ENCODE measurements at places on chromosomes 13 and 19.

GRCh38 chr19:6481541-6482342 lies at the start of gene DENND1C:
DENND1C (minus strand) TSS chr19:6481787; CDS start chr19:6481695, 92 bp downstream.
- peak; percentile 78 for DNase-seq

GRCh38 chr13:58324161-58324560 lies 692.6 kb downstream of the PCDH17 start:
- DNase-seq = no peak

DNA sequence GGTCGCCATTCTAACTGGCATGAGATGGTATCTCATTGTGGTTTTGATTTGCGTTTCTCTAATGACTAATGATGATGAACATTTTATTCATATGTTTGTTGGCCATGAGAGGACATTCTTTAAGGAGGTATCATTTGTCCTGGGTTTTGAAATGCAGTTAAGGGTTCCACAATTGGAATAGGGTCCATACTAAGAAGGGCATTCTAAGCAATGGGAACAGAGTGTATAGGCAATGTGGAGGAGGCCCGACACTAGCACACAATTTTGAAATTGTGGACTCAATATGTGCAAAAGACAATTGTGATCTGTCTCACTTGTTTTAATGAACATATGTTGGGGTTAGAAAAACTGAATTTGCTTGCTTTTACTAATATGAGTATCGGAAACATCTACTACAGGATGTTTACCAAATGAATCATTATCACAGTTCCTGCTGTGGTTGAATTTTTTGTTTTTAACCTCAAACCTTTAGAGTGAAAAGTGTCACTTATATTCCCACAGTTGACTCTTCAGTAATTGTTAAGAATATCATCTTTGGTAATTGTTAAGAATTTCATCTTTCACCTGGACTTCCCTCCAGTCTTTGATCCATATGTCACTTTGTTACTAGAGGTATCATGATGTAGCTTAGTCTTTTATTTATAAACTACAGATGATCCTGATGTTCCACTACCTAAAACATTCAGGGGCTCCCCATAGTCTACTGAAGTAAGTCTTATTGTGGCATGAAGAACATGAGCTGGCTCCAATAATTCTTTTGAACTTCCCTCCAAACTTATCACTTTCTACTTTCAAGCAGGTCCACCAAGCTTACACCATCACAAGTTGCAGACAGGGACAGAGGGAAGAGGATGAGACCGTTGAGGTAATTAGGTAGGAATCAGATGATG lies 109.7 kb upstream of the KLF12 start:
- no peak for DNase-seq

DNA sequence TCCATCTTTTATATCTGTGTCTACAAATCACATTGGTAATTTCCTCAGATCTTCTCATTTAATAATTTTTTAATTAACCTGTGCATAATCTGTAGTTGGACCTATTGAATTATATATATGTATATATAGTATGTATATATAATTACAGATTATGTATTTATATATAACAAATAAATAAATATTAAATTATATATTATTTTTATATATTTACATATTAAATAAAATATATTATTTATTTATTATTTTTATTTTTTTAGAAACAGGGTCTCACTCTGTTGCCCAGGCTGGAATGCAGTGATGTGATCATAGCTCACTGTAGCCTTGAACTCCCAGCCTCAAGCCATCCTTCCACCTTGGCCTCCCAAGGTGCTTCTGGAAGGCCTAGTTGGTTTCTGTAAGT lies 197.9 kb downstream of the FGF9 start:
- DNase-seq = no peak

DNA sequence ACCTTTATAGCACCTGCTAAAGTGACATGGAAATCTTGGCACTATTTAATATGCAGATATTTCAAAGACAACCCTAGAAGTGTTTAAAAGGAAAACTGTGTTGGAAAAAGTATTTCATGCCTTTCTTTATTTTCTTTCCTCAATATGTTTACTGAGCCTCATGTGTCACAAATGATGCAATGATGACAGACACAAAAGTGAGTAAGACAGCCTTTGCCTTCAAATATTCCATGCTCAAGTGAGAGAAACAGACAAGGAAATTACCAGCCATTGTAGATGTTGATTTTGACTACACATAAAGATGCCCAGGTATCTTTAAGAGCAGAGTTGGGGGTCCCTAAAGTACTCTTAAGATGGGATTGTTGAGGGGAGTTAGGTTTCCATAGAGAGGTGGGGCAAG lies 48.0 kb upstream of the TPP2 start:
- DNase-seq = no peak

- no peak for DNase-seq
Observed at GRCh38 chr19:5492635-5493409, 37.6 kb downstream of the ZNRF4 start.

GRCh38 chr19:40407714-40408597 lies 5.2 kb downstream of the PRX start:
- no peak for DNase-seq

DNA sequence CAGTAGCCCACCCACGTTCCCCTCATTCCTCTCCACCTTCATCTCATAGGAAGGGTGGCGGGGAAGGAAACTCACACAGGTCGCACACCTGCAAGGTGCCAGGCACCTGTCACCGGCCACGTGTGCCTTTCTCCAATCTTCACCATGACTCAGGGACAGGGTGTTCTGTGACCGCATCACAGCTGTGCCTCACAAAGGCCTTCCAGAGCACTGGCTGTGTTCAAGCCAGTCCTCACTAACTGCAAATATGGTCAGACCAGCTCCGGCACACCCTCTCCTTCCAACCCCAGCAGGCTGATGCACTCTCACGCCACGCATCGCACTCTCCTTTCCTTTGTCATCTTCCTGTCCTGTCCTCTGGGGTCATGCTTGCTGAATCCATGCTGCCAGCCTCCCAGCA lies 415.9 kb downstream of the IRS2 start:
- no peak for DNase-seq

GRCh38 chr19:53966931-53967330 lies 4.2 kb downstream of the CACNG8 start:
- DNase-seq = no peak

GRCh38 chr19:4730740-4731171 lies 7.1 kb upstream of the DPP9 start:
- no peak for DNase-seq

DNA sequence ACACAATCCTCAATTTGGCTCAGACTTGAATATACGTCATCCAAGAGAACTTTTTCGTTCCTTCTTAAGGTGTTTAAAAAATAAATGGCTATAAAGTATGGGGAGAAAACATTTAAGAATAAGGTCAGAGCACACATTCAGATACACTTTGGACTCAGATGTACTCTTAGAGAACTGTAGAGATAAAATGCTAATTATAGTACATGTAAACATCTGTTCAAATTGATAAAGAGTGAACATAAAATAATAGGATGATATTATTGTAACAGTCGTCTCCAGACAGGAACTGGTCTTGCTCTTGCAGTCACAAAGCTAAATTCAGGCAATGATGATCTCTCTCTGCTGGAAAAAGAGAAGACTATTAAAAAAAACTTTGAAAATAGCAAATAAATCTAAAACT lies 91.4 kb downstream of the RBM26 start:
- no peak for DNase-seq

GRCh38 chr13:50400035-50400726 lies 384.9 kb downstream of the KCNRG start:
- no peak for DNase-seq

DNA sequence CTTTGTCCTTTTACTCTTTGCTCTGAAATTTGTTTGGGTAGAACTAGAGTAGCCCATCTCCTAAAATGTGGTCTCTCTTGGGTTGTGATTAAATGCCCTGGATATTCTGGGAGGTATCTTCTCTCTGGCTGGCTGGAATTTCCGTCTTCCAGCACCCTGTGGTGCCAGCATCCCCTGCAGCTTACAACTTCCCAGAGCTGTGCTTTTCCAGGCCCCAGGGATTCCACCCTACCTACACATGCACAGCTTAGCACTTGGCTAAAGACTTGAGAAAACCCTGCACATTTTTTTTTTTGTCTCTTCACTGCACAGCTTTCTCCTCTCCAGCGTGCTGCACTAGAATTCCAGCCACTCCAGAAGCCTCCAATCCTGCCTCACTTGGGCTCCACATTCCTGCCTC lies 334.7 kb downstream of the IRS2 start:
- no peak for DNase-seq

- DNase-seq = no peak
Observed at GRCh38 chr13:27024776-27025492, 146.7 kb downstream of the USP12 start.

- DNase-seq = no peak
Observed at GRCh38 chr19:7415163-7415856, 66.6 kb downstream of the ARHGEF18 start.

- no peak for DNase-seq
Observed at GRCh38 chr19:31260171-31260933, 88.9 kb downstream of the TSHZ3 start.

- DNase-seq = no peak
Observed at GRCh38 chr19:9883231-9883758, 48.2 kb downstream of the PIN1 start.

- DNase-seq = peak; percentile 61
Observed at GRCh38 chr19:40163541-40164129, 27.6 kb upstream of the MAP3K10 start.

DNA sequence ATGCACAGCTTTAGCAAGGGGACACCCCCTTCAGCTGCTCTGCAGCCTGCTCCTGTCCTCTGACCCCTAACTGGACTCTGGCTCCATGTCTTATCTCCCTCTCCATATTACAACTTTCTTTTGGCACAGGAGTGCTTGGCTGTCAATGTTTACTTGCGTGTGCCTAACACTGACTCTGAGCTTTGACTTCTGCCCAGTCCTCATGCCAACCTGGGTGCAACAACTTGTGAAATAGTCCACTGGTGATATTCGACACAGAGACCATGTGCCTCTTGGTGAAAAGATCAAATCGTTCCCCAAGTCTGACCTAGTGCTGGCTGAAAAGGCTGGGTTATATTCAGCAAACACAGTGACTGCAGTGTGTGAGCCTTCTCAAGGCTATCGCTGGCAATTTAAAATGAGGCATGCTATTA lies 34.1 kb upstream of the KLF12 start:
- DNase-seq = no peak

- no peak for DNase-seq
Observed at GRCh38 chr19:15452111-15453047, 2.6 kb upstream of the WIZ start.

GRCh38 chr13:104694397-104694796 lies 1628.2 kb upstream of the SLC10A2 start:
- no peak for DNase-seq

DNA sequence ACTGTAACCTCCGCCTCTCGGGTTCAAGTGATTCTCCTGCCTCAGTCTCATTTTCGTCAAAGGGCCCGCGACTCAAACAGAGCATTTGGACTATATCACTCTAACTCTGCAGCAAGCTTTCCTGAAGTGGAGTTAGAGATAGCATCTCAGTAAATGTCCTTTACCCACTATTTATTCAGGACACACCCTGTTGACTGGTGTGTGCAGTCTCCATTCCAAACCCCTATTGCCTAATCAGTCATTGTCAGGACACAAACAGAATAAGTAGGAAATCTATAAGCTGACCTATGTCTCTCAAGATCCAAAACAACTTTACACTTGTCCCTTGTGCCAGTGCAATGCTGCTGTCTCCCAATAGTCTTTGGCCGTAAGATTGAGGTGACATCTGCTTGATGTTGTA lies 1.4 kb downstream of the ZNF222 start:
- DNase-seq = no peak

GRCh38 chr13:42929886-42930535 lies 62.0 kb downstream of the EPSTI1 start:
- no peak for DNase-seq

- DNase-seq = no peak
Observed at GRCh38 chr13:32113532-32113931, 82.0 kb downstream of the FRY start.

DNA sequence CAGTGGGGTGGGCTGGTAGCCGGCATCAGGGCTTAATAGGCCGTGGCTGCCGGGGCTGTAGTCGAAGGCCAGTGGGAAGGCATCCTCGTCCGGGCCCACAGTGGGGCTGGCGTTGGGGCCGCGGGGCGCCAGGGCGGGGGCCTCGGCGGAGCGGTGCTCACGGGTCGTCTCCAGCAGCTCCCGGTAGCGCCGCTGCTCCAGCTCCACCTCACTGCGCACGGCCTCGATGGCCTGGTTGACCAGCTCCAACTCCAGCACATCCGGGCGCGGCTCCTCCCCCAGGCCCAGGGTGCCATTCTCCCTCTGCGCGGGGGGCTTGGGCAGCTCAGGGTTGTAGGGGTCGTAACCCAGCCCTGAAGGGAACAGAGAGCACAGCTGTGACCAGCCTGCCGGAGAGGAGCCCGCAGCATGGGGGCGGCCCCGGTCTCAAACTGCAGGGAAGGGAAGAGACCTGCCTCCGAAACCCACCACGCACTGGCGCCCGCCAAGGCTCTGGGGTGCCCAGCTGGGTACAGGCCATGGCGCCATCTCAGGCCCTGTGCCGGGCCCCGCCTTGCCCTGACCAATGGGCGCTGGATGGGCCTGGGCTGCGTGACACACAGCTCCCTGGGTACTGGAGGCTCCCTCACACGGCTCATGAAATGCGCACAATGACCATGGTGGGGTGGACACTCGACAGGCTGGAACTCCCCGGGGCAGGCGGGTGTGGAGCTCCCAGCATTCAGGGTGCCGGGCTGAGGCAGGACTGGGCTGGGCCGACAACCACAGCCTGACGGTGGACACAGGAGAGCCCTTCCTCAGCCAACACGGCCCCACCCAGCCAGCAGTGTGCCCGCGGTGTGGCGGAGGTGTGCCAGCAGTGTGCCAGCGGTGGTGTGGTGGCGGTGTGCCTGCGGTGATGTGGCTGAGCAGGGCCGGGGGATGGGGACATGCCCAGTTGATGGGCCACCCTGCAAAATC lies 16.5 kb upstream of the ATP8B3 start:
- DNase-seq = no peak

DNA sequence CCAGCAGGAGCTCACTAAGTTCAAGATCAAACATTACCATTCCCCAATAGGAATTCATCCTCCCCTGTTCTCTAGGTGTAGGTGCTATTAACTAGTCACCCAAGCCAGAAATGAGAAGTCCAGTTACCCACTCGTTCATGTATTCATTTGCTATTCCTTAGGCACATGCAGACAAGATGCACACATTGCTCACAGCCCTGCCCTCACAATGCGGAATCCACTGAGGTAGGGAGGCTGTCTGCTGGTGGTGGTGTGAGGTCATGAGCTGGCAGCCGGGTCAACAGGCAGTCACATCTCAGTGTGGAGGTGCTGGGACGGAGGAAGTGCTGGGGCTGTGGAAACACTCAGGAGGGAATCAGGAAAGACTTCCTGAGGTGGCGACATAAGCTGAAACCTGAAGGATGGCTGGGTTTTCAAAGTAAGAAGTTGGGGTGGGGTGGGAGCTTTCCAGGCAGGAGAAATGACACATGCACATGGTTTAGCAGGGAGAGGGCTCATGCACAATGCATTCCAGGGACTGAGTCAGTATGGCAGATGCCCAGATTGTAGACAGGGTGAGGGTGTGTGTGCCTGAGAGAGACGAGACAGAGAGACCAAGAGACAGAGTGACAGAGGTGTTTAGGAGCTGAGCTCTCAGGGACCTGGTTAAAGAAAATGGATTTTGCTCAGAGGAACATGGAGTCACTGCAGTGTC lies 117.6 kb downstream of the USP12 start:
- no peak for DNase-seq

- DNase-seq = no peak
Observed at GRCh38 chr13:23754997-23755396, 134.2 kb downstream of the MIPEP start.

Data from GM13977 (cell line).